ENCODE measurements at places on chromosomes 2 and 18.

DNA sequence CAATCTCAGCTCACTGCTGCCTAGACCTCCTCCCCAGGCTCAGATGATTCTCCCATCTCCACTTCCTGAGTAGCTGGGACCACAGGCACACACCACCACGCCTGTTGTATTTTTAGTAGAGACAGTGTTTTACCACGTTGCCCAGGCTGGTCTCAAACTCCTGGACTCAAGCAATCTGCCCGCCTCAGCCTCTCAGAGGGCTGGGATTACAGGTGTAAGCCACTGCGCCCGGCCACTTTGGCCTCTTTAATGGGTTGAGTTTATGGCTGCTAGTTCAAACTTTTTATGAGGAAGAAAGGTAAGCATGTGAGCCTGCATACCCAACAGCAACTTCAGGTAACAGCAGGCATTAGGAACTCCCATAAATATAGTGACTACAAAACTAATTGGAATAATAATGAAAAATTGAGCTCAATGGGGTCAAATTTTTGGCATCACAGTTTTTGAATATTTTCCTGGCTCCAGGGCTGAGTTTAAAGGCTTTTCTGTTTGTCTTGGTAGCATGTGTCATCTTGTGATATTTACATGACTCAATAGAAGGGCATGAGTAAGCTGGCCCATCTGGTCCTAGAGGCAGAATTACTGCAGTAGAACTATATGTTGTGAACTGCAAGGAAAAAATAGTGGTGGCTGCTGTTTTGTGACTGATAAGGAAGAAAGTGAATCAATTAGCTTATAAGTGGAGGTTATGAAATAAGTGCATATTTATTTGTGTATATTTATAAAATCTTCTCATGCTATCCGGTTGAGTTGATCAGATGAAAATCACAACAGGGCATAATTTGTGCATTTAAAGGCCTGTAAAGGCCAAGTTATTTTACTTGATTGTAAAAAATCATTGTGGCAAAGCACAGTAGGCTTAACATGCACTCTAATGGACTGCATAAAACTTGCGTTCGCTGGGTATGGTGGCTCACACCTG is 24.8 kb downstream of the GALM start:
- no peak for DNase-seq

GRCh38 chr2:42842466-42842865 is 50.1 kb upstream of the HAAO start:
- no peak for DNase-seq

DNA sequence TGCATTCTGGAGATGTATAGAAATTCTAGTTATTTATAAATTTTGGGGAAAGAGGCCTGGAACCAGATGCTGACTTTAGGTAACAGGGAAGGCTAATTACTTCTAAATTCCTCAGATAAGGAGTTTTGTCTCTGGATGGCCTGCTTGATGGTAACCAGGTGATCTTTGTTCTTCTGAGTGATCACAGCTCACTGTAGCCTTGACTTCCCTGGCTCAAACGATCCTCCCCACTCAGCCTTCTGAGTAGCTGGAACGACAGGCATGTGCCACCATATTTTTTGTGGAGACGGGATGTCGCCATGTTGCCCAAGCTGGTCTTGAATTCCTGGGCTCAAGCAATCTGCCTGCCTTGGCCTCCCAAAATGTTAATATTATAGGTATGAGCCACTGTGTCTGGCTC is 54.4 kb upstream of the MSH6 start:
- no peak for DNase-seq

DNA sequence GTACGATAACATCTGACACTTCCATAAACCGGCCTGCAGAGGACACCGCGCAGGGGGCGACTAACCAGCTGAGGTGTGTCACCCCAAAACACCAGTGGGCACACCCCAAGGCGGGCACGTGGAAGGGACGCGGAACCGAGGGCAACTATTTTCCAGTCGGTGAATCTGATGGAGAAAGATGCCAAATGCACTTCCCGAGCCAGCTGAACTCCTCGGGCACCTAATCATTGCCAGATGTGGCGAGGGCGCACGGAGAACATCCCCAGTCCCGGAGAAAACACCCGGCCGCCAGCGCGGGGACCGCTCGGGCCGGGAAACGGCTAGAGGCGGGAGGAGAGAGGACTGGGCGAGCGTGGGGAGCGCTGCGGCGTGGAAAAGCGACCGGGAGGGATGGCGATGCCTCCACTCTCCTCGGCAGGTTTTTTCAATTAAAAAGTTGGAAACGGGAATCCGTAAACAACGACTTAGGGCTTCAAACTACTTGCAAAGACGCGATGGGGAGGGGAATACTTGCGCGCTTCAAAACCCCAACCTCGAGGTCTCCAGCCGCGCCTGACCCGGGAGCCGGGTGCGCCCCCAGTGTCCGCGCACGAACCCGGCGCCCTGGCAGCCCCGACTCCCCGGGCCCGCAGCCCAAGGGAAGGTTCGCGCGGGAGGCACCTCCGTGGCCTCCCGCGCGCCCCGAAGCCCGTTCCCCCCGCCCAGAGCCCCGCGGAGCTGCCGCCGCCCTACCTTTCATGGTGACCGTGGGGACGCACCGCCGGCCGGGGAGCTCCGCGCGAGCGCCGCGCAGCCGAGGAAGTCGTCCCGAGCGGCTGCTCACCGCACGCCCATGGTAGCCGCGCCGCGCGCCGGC is 497 bp downstream of the COLEC12 start:
- no peak for DNase-seq

GRCh38 chr2:215431778-215432758 is 3.8 kb downstream of the FN1 start:
- no peak for DNase-seq

- DNase-seq: no peak
These were observed 100.5 kb downstream of the TRIP12 start for GRCh38 chr2:229821316-229821715.

DNA sequence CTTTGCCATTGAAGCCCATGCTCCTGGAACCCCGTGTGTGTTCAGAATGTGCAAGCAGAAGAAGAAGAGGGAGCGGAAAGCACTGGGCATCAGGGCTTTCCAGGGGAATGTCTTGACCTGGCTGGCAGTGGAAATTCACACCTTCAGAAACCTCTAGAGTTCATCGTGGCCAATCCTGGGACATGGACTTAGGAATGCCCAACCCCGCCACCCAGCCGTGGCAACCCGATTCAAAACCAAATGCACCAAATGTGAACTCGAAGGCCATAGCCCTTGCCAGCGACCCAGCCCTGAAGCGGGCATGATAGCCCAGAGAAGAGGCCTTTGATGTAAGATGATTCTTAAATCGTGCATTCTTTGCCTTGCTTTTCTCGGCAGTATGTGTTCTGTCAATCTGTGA is 69.4 kb downstream of the ADI1 start:
- DNase-seq: no peak

GRCh38 chr2:74199275-74199701 is 873 bp downstream of the MTHFD2 start:
- DNase-seq: no peak

GRCh38 chr2:112728378-112729175 is 7.8 kb downstream of the NT5DC4 start:
- DNase-seq: no peak

- no peak for DNase-seq
These were observed 148.9 kb downstream of the RNF152 start for GRCh38 chr18:61743775-61744531.

GRCh38 chr2:58634653-58635370 is 393.7 kb upstream of the FANCL start:
- DNase-seq: no peak

DNA sequence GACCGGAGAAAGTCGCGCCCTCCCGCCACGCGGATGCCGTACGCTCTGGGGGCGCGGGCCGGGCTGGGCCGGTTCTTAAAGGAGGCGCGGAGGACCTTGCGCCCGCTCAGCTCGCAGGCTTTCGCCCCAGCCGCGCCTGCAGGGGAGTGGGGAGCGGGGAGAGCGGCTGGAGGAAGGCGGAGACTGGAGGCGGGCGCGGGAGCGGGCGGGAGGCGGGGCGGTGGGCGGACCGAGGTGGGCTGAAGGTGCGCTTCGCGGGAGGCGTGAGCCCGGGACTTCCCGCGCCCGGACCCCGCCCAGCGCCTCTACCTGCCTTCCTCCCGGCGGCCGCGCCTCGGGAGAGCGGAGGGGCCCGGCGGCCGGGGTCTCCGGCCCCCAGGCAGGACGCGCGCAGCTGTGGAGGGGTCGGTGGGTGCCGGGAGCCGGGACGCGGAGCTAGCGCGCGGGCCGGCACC is at the start of gene ADRA2B:
TSS of gene ADRA2B (minus strand) at position 148 of the 455 bp plus-strand sequence. CDS start 422 bp downstream, outside the sequence.
- DNase-seq: peak; percentile 55

DNA sequence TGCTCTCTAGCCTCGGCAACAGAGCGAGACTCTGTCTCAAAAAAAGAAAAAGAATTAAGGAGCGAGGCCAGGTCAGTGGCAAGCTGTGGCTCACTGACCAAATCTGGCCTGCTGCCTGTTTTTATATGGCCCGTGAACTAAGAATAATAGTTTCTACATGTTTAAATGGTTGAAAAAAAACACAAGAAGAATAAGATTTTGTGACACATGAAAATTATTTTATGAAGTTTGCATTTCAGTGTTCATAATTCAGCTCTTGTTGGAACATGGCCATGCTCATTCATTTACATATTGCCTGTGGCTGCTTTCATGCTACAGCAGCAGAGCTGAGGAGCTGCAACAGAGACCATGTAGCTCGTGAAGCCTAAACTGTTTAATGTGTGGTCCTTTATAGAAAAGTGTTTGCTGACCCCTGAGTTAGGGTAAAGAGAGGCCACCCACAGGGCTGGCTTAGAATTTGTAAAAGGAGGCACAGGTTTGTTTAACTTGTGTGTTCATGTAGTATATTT is 59.5 kb downstream of the MFSD6 start:
- no peak for DNase-seq

DNA sequence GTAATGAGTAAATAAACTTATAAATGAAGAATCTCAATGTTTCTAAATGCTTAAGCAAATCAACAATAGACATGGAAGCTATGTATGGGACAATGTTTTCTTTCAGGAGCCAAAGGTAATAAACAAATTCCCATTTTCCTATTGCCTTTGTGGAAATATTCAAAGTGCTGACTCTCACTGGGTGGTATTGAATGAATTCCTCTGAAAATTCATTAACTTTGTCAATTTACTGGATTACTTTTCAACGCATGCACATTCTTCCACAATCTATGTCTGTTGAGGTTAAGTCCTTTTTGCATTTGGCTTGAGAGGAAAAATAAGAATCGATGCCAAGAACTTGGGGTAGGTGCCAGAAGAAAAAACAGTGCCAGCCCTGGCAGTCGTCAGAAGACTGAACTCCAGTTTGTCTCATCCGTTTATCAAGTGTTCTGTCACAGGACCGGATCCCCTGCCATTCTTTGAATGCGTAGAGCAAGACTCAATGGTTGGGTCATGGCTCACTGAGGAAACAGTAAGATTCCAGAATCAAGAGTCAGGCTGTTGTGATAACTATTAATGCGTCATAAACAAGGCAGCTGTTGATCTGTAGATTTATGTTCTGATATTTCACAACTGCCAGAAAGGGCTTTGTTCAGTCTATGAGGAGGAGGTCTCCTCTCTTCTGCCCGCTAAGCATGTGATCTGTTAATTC is 133.3 kb downstream of the GFPT1 start:
- DNase-seq: no peak

DNA sequence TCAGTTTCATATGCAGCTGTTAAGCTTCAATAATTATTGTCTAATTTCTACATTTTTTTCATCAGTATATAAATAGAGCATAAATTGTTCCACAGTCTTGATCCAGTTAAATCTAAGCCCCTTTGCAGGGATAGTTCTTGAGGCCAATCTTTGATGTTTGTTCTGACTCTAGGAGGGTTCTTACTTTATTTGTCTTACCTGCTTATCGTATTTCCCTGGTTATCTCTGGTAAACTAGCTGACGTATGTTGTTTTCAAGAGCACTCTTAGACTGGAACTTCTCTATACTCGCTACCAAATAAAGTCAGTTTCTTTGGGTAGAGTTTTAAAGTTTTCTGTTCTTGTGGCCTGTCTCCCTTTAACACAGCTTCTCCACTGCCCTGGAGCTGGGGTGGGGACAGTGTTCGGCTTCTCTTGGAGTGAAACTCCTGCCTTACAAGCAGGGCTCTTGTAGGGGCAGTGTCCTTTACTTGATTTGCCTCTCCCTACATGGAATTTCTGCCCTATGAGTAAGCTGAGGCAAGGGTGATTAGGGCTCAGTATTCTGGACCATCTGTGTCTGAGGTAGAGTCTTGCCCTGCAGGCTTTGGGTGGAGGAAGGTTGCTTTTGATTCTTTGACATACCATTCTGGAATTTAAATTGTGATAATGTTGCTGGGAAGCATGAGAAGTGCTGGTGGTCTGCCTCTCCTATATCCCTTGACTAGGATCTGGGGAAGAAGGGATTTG is 90.3 kb downstream of the PTPN4 start:
- DNase-seq: no peak

Measured in T-cell (primary cell).